ENCODE measurements at places on chromosomes 12 and 14.

DNA sequence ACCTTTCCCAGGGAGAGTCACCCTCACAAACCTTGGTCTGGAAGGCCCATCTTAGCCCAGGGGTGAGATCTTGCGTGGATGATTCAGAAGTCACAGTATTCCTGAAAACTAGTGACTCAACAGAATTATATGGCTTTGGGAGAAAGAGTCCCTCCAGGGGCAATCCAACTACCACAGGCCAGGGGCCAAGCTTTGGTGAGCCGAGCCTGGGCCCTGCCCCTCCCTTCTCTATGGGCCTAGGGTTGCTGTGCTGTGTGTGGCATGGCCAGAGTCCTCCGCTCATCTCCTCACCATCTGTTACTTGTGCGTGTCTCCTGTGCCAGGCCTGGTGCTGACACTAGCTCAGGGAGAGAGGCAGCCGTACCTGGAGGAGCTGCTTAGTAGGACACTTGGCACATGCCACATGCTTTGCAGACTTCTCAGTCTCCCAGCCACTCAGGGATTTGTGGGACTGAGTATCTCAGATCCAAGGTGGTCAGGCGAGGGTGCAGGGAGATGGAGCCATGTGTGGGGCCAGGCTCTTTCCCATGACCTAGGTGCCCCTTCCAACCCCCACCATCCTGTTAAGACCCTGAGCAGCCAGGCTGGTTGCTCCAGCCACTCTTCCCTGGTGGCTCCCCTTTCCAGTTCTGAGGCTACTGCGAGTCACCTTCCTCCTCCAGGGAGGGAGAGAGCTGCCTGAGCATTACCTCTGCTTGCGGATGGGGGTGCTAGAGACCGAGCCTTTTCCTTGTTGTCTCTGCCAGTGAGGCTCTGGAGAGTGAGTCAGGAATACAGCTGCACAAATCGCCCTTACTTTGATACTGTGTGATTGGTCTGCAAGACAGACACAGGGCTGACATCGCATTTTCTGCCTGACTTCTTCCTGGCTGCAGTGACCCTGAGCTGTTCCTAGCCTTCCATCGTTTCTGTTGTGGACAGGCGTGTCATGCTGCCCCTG lies 94.1 kb downstream of the SLC25A47 start:
- H3K4me3 ChIP-seq = no peak overlapping the region
- no peaks in the 10 kb centered on the region for H3K36me3 ChIP-seq
- no peaks in the 10 kb centered on the region for H3K27me3 ChIP-seq
- no peak overlapping the region for H3K27ac ChIP-seq
- peaks cover 5% of the 10 kb centered on the region for H3K4me1 ChIP-seq

DNA sequence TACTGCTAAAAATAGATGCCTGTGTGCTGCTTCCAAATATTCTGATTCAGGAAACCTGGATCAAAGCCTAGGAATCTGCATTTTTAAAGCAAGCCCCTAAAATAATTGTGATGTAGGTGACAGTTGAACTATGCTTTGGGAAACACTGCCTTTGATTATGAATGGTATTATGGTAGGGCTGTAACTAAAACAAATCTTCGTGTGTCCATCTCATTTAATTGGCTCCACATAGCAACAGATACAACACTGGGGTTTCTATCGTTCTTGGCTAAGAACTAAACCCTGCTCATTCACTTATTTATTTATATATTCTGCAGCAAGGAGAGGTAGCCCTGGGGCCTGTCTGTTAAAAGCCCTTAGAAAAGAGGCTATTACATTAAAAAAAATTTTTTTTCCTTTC lies 23.0 kb upstream of the ITGA5 start:
- H3K27ac ChIP-seq = no peak overlapping the region
- no peaks in the 10 kb centered on the region for H3K27me3 ChIP-seq
- DNase-seq = no peak

GRCh38 chr12:16449459-16449858 lies 102.0 kb downstream of the MGST1 start:
- no peak overlapping the region for H3K4me3 ChIP-seq
- H3K27ac ChIP-seq = no peak overlapping the region
- H3K4me1 ChIP-seq = no peaks in the 10 kb centered on the region
- DNase-seq = no peak
- no peaks in the 10 kb centered on the region for H3K36me3 ChIP-seq

DNA sequence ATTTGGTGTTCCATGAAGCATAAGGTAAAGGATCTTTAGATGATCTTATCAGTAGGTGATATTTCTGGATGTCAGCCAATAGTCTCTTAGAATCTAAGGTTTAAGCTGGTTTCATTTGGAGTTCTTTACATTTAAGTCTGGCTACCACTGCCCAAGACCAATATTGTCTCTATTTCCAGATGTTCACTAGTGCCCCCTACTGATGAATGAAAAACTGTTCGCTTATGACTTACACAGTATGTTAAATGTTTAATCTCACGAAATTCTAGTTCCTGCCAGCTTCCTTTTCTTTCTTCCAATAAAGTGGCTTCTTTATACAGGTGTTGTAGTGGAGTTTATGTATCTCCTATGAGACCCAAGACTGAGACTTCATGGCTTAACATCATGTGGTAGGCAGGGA lies 31.8 kb upstream of the MIS18BP1 start:
- H3K27me3 ChIP-seq = no peaks in the 10 kb centered on the region
- H3K4me3 ChIP-seq = no peak overlapping the region
- H3K27ac ChIP-seq = no peak overlapping the region
- H3K4me1 ChIP-seq = no peaks in the 10 kb centered on the region

DNA sequence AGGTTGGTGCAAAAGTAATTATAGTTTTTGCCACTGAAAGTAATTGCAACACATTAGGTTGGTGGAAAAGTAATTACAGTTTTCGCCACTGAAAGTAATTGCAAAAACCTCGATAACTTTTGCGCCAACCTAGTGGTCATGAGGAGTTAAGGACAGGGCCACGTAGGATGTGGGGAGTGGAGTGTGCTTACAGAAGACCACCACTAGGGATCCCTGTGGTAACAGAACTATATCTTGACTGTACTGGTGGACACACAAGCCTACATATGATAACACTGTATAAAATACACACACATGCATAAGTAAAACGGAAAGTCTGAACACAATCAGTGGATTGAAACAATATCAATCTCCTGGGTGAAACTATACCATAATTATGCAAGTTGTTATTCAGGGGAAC lies 187.4 kb upstream of the ABCD2 start:
- no peak for DNase-seq
- H3K36me3 ChIP-seq = no peaks in the 10 kb centered on the region
- H3K27ac ChIP-seq = no peak overlapping the region
- H3K4me1 ChIP-seq = no peaks in the 10 kb centered on the region

- H3K36me3 ChIP-seq = no peaks in the 10 kb centered on the region
- H3K4me1 ChIP-seq = no peaks in the 10 kb centered on the region
- DNase-seq = no peak
- no peaks in the 10 kb centered on the region for H3K27me3 ChIP-seq
Observed at GRCh38 chr14:30855345-30856037, 18.9 kb upstream of the COCH start.

All from muscle of leg (tissue), 16 donors.